Sigmoid colon (tissue), 7 donors: ENCODE measurements at places on chromosomes 16 and 17. TPM values are rescaled to one million over a fixed set of nuclear protein-coding genes. Genes with fewer than 3 reads are reported as not detected.

- DNase-seq = no peak
These were observed 19.6 kb upstream of the EFCAB13 start for GRCh38 chr17:47304186-47304585.

DNA sequence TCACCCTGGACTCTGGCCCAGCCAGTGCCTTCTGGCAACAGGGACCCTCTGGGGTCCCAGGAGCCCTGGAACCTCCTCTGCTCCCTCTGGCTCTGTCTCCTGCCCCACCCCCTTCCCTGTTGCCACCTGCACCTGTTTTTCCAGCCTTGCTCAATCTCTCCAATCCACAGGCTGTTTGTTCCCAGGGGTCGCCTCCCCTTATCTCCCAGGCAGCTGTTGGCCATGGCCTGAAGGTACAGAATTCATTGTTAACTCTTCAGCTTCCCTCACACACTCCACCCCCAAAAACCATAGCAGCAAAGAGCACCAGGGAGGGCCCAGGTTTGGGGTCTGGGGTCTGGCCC lies 39.3 kb upstream of the TOB1 start:
- DNase-seq = no peak

DNA sequence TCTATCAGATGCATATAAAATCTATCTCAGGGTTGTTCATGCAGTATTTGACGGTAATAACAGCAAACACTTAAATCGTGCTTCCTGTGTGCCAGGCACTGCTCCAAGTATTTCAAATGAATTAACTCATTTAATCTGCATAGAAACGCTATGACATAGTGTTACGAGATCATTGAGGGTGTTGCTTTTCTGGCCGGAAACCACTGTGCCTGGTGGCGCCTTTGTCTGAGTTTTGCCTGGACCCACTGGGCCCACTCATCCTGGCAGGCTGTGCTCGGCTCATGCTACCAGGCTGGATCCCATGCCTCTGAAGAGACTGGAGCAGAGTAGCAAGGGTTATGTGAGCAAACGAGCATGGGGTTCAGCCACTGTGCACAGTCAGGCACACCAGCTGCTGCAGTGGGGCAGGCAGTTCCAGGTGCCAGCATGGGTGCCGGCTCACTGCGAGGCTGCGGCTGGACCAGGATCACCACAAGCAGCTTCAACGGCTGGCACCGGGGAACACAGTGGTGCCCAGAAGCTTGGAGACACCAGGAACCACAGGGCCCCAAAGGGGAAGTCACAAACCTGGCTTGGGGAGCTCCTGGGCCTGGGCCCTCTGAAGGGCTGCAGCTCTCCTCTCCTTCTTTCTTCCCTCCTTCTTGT lies 45.9 kb upstream of the CLEC19A start:
- no peak for DNase-seq

DNA sequence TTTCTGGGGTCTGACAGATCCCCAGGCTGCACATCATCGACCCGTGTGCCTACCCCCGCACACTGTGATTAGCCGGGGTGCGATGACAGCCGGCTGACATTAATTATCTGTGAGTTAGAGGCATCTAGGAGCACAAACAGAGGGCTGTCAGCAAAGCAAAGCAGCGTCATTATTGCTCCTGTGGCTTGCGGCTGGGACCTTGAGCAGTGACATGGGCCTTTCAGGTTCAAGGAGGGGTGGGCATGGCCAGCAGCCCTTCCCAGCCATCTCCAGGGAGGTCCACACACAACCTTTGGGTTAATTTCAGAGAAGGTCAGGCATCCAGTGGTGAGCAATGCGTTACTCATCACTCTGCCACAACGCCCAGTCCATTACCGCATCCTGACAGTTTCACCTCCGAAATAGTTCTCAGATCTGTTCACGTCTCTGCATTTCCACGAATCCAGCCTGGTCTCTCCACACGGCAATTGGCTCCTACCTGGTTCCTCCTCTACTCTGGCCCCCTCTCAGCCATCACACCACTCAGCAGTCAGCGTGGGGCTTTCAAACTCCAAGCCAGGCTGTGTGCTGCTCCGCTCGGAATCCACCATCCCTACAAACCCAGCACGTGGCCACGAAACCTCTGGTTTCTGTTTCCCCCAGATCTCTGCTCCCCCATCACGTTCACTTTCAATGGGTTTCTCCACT lies 249.7 kb upstream of the C16orf82 start:
- DNase-seq = no peak

- DNase-seq = no peak
These were observed 377.5 kb upstream of the DYNLRB2 start for GRCh38 chr16:80163339-80163738.

DNA sequence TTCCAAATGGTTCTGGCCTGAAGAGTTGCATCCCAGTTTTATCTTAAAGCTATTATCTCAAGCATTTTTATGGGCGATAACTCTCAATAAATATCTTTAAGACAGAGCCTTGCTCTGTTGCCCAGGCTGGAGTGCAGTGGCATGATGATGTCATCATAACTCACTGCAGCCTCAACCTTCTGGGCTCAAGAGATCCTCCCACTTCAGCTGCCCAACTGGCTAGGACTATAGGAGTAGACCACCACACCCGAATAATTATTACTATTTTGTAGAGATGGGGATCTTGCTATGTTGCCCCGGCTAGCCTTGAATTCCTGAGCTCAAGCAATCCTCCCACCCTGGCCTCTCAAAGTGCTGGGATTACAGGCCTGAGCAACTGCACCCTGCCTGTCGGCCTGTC lies 26.1 kb upstream of the CYTH1 start:
- DNase-seq = no peak

DNA sequence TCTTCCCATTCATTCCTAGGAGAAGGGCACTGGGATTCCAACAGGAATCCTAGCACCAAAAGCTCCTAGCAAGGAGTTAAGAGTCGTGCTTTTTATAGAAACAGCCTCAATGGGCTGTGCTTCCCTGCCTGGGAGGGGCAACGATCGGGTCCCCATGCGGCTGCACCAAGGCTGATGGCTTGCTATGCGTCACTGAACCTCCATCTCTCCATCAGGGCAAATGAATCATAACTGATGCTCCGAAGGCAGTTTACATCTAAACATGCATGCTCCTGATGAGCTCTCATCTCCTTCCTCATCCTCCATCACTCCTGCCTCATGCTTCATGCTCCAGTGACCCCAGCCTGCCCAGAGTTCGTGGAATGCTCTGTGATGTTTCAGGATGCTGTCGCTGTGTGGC lies 270.5 kb downstream of the FOXL1 start:
- DNase-seq = no peak

- no peak for DNase-seq
These were observed 94.7 kb upstream of the SDK2 start for GRCh38 chr17:73738751-73739575.

RNF227 gene
- total RNA-seq = 4.5 TPM

- peak; percentile 78 for DNase-seq
These were observed 706 bp downstream of the HLF start for GRCh38 chr17:55265311-55266021.

KRT33A gene
- total RNA-seq = not detected

- DNase-seq = no peak
These were observed 52.7 kb downstream of the LMF1 start for GRCh38 chr16:918068-918467.

DNA sequence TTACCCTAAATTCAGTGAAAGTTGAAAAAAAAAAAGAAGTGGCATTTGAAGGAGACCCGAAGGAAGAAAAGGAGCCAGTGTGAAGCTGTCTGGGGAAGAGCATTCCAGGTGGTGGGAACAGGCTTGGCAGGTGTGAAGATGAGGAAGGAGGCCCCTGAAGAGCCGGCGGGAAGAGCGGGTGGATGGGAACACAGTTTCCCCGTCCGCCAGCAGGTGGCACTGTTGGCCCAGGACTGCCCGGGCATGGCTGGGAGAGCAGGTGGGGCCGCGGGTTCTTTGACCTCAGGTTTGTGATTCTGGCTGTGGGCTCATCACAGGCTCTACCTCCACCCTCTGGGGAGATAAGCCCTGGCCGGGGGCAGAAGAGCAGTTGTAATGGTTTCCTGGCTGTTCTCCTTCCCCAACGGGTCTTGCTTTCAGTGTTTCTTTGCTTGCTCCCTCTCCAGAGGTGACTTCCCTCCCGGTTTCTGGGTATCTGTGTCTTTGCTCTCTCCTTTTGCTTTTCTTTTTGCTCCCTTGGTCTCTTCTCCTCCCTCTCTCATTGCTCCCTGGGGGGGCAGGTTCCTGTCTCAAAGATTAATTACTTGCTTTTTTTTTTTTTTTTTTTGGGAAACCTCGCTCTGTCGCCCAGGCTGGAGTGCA lies 32.3 kb downstream of the RAP1GAP2 start:
- peak; percentile 76 for DNase-seq

DNA sequence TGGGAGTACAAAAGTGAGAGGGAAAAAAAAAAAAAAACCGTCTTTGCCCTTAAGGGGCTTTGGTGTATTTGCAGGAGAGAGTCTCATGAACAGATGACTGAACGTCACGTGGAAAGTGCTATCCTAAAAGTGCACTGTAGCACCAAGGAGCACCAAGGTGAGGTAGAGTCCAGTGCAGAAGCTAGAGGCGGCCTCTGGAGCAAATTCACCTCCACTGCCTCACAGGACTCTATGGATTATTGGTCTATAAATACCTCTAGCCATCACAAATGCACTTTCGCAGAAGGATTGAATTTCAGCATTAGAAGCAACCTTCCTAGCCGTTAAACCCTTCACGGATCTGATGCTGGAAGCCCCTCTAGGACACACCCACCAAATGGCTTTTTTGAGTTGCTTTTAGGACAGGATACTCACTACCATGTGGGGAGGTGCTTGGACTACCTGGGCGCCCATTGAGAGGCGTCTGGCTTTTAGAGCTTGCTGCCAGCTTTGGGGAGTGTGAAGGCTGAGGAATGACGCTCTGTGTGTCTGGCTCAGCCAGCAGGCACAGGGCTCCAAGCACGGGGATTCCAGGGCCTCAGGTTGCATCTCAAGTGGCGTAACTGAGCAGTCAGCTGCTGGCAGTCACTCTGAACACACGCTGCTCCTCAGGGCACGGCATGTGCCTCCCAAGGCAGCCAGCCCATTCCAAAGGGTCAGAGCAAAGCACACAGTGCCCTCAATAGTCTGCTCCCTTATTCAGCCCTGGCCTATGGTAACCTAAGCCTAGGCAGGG lies 52.7 kb downstream of the CDRT4 start:
- DNase-seq = peak; percentile 91

SLC16A11 gene
- 0.33 TPM for total RNA-seq

- DNase-seq = peak; percentile 95
These were observed 27.4 kb downstream of the BCO1 start for GRCh38 chr16:81265658-81266451.

DNA sequence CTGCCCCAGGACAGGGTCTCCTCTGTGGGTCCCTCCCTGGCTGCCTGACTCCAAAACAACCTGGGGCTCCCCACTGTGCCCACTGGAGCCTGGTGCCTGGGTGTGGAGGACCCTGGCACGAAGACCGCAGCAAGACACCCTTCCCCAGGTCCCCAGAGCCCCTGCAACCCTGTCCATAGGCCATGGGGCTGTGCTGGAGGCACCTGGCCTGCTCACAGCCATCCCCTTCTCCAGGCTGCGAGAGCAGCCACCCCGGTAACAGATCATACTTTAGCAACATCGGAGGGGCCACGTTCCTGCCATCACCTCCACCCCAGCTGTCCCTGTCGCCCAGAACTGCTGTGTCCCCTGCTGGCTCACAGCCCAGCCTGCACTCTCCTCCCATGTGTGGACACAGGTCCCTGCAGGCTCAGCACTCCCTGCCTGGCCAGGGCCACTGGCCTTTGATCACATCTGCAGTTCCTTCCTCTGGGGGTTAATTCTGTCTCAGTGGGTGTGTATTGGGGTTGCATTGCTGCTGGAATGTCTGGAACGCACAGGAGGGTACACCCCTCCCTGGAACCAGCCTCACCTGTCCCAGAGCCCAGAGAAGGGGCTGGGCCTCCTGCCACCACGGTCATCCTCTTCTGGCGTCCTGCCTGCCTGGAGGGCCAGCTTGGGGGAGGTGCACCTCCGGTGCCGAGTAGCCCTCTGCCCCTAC lies 12.2 kb downstream of the PPL start:
- no peak for DNase-seq

GRCh38 chr16:12395268-12395667 lies 408.4 kb downstream of the CPPED1 start:
- DNase-seq = no peak

BRIP1 gene
- 0.36 TPM for total RNA-seq

DNA sequence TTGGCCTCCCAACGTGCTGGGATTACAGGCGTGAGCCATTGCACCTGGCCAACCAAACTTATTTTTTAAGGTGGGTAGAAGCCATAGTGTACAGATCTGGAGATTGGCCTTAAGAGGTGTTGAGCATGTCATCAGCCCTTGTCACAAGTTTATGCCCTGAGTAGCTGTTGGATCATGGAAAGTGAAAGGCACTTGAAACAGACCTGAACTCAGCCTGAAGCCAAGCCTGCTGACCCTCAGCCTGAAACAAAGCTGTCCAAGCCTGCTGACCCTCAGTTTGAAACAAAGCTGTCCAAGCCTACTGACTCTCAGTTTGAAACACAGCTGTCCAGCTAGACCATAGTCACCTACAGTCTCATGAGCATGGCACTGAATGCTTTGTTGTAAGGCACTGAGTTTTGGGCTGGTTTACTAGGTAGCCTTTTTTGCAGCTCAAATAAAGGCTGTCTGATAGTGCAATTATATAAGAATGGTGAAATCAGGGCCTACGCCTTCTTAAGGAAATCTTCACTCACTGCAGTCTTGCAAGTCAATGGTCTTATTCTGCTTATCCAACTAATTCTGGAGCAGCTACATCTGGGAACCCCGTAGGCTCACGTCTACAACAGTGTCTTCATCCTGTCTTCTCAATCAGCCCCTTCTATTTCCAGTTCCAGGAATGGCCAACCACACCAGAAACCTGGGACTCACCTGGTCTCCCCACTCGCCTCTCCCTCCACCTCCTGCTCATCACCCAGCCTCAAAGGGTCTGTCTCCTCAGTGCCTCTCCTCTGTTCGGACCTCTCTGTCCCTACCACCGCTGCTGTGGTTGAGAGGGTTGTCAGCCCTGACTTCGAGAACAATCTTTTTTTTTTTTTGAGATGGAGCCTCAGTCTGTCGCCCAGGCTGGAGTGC lies 2.9 kb upstream of the NPIPB15 start:
- no peak for DNase-seq

PRKCB gene
- total RNA-seq = 12.1 TPM

DNA sequence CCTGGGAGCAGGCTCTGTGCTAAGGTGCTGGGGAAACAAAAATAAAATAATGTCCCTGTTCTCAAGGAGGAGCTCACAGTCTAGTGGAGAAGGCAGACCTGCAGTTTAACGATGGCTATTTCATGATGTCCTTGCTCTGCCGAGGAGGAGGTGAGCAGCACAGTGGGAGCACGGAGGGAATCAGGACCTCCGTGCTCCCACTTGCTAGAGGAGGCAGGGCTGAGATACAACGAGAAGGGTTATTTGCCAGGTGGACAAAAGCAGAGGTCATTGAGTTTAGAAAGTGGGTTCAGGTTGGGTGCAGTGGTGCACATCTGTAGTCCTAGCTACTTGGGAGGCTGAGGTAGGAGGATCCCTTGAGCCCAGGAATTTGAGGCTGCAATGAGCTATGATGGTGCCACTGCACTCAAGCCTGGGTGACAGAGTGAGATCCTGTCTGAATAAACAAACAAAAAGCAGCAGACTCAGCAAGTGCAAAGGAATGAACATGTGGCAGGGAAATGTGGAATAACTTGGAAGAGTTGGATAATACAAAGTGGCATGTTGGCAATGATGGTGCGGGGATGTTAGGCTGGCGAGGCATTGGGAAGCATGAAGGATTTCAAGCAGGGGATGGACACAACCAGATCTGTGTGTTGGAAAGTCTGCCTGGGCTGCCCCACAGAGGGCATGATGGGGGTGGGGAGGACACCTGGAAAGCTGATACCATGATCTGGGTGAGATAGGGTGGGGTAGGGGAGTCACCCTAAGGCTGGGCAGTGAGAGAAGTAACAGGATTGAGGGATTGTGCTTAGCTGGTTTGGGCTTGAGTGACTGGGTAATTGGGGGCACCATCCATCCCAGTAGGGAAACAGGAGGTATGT lies 12.8 kb upstream of the TNS4 start:
- peak; percentile 33 for DNase-seq
